Gastroesophageal sphincter (tissue), 4 donors: ENCODE measurements at places on chromosomes 12 and 14. TPM values are rescaled to one million over a fixed set of nuclear protein-coding genes. Genes with fewer than 3 reads are reported as not detected.
A peak's percentile ranks its signal among the peaks of the same experiment; 100 is the strongest.

GRCh38 chr12:113424915-113425823, 3.0 kb downstream of the SDSL start:
- no peak for ATAC-seq

DNA sequence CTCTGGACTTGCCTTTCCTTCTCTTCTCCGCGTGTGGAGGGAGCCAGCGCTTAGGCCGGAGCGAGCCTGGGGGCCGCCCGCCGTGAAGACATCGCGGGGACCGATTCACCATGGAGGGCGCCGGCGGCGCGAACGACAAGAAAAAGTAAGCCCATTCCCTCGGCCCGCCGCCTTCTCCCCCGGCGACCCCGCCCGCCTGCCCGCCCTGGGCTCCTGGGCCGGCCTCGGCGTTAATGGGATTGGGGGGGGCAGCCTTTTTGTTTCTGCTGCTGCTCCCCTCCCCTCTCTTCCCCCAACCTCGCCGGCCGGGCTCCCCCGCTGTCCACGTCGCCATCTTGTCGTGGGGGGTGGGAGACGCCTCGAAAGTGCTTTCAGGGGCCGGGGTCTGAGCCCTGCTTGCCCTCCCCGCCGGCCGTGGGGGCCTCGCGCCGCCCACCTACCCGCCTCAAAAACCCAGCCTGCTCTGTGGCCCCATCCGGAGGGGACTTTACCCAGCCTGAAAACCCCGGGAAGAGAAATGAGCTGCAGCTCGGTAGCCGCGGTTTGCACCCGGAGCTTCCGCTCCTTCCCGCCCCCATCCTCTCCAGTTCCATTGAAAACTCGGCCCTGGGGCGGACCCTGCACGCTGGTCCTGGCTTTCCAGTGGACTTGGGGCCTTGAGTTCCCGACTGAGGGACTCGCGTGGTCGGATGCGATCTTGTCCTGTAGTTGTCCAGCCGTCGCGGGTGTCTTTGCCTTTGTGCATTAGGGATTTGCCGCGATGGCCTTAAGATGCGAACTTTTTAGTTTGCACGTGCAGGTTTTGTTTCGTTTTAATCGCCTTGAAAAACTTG, 598 bp downstream of the HIF1A start:
- peak; percentile 31 for ATAC-seq

GRCh38 chr12:101430456-101430855, 22.9 kb upstream of the ARL1 start:
- no peak for ATAC-seq

GRCh38 chr12:87155621-87156020, 873.6 kb downstream of the C12orf50 start:
- no peak for ATAC-seq

Gene BCL11B
- under 0.01 TPM for total RNA-seq
